ENCODE measurements at places on chromosomes 3 and 15. TPM values are rescaled to one million over a fixed set of nuclear protein-coding genes. Genes with fewer than 3 reads are reported as not detected.

- DNase-seq: no peak
Measured at GRCh38 chr15:93180128-93180527, 91.1 kb upstream of the RGMA start.

The C3orf49 gene
- polyA plus RNA-seq: not detected

DNA sequence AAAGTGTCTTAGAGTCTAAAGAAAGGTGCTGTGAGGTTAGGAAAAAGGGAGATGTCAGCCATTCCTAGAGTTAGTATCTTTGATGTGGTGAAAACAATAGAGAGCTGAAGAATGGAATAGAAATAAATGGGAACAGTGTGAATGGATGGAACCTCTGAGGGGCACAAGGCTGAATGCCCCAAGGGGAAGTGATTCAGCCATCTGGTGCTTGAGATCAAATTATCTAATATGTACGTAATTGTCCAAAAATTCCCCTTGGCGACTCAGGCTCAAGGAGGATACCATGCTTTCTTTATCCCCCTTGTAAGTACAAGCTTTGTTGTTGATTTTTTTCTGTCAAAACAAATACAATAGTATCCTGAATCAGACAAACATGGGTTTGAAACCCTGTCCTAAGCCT, 361.6 kb downstream of the LSAMP start:
- DNase-seq: no peak

GRCh38 chr3:160629491-160629890, 47.5 kb upstream of the ARL14 start:
- no peak for DNase-seq

The PLA2G4F gene
- 27.5 TPM for polyA plus RNA-seq

- DNase-seq: no peak
Measured at GRCh38 chr15:99010768-99011167, 3.2 kb upstream of the PGPEP1L start.

DNA sequence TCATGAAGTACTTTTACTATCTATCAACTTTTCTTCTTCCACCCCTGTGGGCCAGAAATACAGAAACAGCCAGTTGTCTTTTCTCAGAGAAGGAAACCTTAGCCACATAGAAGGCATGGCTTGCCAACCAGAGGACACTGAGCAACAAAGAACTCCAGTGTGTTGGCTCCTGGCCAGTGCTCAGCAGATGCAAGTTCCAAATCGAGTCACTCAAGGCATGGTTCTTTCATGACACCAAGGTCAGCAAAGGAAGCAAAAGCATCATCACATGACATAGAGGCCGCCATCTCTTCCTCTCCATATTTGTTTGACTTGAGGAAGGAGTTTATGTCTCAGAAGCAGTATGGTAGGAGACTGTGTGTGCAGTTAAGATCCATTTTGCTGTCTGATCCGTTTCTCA, 92.2 kb downstream of the MYLK start:
- no peak for DNase-seq

- DNase-seq: no peak
Measured at GRCh38 chr15:57026016-57026592, 107.7 kb downstream of the TCF12 start.

The LRTM1 gene
- not detected for polyA plus RNA-seq

GRCh38 chr3:77248420-77248819, 208.5 kb downstream of the ROBO2 start:
- no peak for DNase-seq
